AG20443 (cell line): ENCODE measurements at places on chromosomes 2 and 18.

- no peak for DNase-seq
Measured at GRCh38 chr2:228065686-228066085, 115.8 kb downstream of the SPHKAP start.

DNA sequence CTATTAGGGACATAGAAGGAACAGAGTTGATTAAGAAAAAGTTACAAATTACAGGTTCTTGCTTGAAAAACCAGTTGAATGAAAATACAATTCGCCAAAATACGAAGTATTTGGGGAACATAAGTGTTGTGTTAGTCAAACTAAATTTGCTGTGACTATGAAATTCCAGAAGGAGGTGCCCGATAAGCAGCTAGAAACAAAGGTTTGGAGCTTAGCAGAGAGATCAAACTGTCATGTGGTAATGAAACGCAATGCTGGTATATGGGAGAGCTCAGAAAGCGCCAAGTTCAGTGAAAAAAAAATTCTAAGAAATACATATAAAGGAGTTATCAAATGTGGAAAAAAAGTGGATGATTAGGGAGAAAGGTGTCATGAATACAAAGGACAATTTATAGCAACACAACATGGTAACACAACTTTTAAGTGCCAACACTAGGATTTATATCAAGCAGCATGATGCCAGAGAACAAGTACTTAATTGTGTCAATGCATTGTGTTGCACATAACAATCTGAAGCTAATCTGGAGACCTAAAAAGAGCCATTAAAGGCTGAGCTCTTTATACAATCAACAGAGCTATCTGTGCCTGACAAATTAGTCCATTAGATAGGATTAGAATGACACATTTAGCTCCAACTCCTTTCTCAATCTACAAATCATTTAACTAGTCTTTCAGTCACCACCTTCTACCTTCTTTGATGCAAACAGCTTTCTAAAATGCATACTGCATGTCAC is 31.2 kb downstream of the SMAD2 start:
- no peak for DNase-seq

GRCh38 chr18:70419526-70419925 is 130.7 kb downstream of the SOCS6 start:
- no peak for DNase-seq

DNA sequence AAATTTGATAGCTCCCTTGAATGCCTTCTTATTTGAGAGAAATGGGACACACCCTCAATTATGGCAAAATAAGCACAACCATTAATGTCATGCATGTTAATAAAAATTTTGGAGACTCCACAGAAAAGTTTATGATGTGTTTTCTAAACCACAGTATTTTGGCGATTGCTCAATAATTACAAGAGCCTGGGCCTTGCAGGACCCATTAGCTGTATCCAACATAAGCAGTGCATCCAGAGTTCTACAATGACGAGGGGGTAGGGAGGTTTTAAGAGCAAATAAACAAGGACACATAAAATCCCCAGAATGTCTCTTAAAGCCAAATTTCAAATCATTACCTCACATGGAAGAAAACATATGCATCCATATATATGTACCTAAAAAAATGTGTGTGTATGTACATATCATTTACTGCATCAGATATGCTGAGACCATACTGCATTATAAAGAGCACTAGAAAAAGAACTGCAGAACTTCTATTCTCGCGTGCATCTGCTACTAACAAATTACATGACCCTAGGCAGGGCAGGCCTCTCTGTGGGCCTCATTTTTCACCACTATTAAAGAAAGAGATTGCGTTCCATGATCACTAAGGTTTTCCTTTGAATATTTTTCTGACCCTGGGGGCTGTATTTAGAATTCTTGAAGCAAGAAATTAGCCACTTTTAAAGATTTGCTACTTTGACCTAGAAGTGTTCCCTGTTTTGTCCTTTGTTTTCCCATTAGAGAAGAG is 38.0 kb downstream of the CMPK2 start:
- no peak for DNase-seq

DNA sequence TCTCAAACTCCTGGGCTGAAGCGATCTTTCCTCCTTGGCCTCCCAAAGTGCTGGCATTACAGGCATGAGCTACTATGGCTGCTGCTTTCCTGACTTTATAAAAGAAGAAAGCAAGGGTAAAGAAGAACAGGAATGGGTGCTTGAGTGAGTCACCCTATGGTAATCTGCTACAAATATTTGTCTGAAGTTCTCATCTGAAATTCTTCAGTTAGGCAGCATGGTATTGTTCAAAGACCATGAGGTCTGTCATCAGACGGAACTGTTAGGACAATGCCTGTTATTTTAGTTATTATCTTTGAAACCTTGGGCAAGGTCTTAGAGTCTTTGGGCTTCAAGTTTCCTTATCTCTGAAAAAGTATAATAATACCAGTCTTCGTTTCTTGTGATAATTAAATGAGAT is 695.8 kb downstream of the RNF144A start:
- peak; percentile 80 for DNase-seq
